ENCODE measurements at places on chromosomes 5 and 9.

DNA sequence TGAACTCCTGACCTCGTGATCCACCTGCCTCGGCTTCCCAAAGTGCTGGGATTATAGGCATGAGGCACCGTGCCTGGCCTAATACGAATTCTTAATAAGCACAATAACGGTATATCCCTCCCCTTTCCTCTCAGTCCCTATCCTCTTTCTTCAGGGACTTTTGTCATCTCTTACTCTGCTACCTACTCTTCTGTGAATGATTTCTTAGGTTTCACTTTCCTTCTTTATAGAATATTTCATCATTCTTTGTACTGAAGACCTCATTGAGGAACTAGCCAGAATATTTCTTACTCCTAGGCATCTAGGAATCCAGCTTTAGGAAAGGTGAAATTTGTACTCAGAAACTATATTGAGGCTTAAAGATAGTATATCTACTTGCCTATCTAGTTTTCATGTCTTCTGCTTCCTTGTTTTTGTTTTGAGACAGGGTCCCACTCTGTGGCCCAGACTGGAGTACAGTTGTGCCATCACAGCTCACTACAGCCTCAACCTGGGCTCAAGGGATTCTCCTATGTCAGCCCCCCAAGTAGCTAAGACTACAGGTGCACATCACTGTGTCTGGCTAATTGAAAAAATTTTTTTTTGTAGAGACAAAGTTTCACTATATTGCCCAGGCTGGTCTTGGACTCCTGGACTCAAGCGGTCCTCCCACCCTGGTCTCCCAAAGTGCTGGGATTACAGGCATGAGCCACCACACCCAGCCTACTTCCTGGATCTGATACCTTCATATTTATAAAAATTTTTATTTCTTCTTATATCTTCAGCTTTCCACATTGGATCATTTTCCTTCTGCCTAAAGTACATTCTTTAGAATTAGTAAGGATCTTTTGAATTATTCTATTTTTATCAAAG is 69.7 kb downstream of the GPBP1 start:
- no peak for DNase-seq

GRCh38 chr5:172641359-172642050 is 442 bp downstream of the NEURL1B start:
- no peak for DNase-seq

DNA sequence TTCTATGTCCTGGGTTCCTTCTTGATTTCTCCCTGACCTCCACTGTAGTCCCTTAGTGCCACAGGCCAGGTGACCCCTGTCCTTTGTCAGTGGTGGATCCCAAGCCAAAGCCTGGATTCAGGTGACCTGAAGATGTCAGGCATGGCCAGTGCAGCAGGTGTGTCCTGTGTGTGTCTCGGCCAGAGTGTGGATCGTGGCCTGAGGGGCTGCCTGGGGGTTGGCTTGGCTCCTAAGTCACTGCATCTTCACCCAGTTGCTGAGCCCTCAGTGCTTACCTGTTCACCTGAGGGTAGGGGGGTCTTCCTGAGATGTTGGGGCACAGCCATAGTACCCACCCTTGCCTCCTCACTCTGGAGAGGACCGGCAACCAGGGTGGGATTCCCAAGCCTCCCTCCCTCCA is 61.8 kb upstream of the PITX1 start:
- no peak for DNase-seq

- no peak for DNase-seq
These were observed 125.8 kb upstream of the KLF4 start for GRCh38 chr9:107615321-107615720.

DNA sequence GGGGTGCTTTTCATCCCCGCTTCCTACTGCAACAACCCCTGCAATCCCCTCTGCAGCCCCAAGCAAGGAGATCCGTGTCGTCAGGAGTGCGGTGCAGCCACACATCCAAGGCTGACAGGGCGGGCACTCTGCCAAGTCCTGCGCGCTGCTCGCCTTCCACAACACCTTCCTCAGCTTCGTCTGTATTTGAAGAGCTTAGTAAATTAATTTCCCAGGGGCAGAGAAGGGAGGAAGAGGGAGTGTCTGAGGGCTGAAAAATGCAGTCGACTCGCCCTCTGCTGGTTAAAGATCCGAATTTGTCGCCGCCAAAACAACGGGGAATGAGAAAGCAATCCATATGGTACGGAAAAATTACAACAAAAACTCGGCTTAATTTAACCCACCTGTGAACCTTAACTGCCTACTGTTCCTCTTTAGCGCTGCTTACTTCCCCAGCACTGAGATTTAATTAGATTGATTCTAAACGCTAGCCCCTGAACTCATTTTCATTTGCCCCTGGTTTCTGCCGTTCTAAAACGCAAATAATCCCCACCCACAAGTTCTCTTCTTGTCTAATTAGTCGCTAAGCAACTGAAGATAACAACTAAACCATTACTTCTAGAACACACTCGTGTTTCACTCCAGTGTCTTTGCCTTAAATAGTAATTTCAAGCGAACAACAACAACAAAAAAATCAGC is 10.9 kb upstream of the PCDHB1 start:
- no peak for DNase-seq

- no peak for DNase-seq
These were observed 143.3 kb downstream of the TTLL11 start for GRCh38 chr9:121949766-121950165.

DNA sequence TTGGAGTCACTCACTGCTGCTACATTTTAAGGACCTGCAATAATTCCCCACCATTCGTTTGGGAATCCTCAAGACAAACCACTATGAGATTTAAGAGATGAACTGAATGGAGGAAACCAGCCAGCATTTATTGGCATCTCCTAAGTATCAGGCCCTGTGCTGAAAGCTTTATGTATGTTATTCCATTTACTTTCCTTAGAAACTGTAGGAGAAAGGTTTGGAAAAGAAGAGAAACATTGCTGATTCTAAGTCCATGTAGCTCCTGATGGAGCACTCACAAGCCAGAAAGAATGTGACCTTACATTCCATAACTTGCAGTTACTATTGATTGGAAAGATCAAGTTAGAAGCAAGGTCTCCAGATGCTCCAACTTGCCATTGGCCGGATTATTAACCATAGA is 267.4 kb downstream of the GAS1 start:
- DNase-seq: no peak
